Activated naive CD4-positive, alpha-beta T cell treated with anti-CD3 and anti-CD28 coated beads, Interleukin-2, amount 50 U/mL, for 16 hours (primary cell): ENCODE measurements at places on chromosomes 4 and X.

DNA sequence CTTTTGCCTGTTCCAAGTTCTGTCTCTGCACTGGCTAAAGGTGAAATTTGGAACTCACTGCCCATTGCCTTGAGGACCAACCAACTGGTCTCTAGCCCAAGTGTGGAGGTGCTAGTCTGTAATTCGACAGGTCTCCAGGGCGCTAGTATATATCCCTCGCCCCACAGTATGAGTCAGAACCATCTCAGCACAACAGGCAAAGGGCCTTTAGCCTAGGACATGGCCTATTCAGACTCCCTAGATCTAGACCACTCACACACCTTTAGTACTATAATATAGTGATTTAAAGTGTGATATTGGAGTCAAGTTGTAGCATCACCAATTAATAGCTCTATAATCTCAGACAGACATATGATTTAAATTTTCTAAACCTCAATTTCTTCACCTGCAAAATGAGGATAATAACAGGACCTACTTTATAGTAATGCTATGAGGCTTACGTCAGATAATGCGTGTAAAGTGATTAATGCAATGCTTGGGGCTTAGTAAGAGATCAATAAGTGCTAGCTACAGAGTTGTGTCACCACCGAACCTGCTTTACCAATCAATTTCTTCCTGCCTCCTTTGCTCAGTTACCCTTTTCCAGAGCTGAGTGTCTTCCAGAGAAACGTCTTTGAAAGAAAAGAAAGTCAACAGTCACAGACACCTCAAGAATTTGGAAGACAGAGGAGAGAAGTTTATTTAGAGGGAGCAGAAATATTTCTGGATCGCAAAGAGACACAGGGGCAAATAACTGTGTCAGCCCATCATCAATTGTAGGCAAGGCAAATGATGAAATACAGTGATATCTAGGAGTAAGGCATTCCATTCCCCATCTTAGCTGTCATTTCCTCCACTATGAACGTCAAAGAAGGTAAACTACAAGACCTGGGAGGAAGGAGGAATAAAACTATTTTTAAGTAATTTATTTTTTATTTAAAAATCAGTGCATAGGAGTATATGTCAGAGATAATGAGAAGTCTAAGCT lies 2.3 kb downstream of the NOX1 start:
- no peak for DNase-seq

- no peak for DNase-seq
These were observed 130.5 kb downstream of the TENT5D start for GRCh38 chrX:80550722-80551121.

DNA sequence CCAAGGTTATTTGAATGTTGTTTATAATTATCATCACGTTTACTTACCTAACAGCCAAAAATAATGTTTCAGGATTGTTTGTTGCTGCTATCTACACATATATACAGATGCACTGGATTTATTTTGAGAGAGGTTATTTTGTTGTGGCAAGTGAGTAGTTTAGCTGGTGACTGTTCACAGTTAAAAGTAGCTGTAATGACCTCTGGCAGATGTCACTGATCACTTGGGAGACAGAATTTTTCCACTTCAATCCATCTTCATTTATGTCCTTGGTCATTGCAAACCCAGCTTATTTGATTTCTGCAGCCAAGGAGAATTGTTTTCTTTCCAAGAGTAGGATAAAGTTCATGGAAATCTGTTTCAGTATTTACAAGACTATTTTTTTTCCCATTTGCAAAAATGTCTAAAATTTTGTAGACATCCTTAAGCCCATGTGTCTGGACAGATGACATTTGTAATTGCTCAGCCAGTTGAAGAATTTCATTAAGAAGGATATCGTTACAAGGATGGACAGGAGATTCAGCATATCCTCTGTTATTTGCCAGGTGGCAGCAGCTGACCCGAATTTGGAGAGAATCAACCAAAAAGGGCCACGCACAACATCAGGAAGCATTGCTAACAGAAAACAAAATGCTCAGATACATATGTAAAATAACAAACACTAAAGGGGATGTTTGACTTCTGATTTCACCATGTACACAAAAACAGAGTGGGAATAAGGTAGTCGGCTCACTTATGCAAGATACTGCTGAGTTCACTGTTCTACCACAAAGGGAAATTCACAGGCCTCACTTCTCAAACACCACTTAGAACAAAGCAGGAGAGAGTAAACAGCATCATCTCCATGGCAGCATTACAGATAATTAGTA lies 64.5 kb downstream of the GPRIN3 start:
- no peak for DNase-seq

DNA sequence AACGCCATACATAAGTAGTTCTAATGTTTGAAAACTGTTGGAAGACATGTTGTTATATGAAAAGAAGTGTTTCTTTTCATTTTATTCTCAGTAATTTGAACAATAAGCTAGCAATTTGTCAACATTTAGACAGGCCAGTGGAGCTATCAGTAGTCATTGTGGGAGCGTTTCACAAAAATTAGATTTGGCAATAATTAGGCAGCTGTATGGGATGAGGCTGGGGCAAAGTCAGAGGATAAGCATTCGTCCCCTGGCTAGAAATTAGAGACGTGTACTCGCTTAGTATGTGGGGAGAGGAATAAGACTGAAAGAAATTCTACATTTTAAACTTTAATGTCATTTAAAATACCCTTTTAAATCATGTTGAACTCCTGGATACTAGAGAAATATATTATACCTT lies 70.6 kb downstream of the TMEM144 start:
- DNase-seq, result no peak

DNA sequence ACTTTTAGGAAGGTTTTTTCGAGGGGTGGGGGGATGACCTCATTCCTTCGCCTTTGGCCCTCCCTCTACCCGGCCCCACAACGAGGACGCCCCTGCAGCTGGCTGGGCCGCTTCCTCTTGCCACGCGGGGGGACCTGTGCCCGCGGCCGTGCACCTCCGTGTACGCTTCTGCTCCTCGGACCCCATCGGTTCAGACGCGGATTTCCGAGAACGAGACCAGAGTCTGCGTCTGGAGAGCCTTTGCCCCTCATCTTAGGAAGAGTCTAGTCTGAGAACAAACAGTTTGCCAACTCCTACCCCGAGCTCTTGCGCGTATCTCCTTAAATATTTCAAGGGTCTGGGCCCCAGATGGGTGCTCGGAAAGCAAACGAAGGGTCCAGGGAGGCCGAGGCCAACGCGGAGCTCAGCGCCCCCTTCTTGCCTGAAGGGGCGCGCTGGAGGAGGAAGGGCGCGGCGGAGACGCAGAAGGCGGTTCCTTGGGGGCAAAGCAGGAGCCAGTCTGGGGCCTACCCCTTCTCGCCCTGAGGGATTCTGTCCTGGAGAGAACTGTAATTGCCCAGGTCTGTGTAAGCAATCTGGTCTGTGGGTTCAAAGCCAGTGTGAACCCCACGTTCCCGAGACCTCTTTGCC lies 3.9 kb upstream of the SFRP2 start:
- no peak for DNase-seq

DNA sequence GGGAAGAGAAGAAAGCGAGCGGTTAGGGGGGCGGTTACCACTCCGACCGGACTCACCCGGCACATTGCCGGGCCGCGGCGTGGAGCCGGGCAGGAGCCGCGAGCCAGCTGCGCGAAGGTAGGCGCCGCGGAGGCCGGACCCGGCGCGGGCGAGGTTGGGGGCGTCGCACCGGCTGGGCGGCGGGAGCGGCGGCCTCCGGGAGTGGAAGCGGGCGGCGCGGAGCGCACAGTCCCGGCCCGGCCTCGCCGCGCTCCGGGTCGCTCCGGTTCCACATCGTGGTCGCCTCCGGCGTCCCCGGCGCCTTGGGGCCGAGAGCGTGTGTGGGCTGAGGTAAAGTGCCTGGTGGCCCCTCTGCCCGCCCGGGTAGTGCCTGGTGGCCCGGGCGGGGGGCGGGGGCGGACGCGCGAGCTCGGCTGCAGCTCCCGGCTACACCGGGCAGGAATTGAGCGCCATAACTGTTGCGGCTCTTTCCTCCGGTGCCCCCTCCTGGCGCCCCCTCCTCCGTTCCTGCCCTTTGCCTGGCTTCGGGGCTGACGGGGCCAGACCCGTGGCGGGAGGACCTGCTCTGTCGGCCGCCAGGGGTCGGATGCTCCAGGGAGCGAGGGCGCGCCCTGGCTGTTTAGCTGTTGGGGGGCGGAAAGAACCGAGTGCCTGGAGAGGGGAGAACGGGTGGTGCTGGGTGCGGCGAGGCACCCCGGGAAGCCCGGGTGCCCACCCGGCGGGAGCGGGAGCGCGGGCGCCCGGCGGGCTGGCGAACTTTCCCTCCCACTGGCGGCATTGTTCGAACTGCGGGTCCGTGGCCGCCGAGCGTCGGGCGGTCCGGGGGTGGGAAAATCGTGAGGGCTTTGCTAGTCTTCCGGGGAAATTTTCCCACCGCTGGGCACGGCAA lies 626 bp downstream of the JADE3 start:
- DNase-seq, result peak; percentile 29

DNA sequence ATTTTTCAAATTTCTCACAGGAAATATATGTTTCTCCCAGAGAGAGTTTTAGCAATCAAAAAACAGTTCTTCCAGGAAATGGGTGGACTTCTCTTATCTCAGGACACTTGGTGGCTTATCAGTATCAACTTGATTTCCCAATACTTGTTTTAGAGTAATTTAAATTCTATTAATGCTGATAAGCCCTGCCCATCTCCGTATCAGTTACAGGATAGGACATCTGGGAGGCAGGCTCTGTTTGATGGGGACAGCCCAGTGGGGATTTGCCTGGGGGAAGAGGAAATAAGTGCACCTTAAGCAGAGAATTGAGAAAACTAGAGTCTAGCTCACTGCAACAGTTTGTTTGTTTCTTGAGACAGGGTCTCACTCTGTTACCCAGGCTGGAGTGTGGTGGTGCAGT lies 43.2 kb upstream of the PDGFRA start:
- DNase-seq, result no peak

DNA sequence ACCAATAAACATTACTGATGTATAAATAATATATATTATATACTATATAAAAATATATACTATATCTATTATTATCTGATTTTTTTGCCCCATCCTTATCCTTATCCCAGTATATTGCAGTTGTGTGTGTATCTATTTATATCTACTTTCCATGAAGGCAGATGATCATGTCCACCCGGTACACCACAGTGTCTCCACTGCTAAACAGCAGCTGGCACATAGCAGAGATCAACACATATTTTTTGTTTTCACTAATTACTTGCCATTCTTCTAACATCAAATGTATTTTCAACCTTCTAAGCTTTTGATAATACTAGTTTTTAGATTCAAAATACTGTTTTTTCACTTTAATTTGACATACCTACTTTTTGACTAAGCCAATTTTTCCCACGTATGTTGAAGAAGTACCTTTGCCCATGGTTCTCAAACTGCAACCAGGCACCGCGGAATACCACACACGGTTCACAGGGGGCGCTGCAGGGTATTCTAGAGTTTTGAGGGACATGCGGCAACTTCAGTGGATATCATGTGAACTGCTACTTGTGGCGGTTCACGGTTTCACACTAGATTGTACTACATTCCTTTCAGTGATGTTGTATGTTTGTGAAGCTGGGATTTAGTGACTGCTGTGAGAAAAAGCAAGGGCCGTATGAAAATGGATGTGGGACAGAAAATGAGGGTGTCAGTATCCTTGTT lies 182.5 kb upstream of the NPY2R start:
- DNase-seq, result no peak

DNA sequence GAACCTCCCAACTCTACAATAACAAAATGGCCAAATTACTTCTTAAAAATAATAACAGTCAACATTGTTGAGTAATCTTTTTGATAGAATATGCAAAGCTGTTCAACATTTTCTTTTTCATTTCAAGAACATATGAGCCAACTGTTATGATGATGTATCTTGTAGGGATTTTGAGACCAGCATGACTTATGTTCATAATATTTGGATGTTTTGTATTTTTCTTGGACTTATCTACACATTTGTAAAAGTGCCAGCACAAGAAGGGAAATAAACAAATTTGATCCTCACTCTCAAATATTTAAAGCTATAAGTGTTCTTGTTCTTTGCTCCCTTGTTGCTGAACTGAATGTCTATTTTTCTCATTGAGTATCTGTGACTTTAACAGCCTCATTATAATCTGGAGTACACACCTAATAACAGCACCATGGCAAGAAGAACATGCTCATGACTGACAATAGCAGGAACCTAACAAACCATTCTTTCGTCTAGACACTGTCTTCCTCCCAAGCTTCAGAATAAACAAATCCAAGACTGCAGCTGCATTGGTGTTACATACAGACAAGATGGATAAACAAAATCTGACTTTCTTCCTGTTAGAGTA lies 1049.7 kb downstream of the FAT4 start:
- no peak for DNase-seq

DNA sequence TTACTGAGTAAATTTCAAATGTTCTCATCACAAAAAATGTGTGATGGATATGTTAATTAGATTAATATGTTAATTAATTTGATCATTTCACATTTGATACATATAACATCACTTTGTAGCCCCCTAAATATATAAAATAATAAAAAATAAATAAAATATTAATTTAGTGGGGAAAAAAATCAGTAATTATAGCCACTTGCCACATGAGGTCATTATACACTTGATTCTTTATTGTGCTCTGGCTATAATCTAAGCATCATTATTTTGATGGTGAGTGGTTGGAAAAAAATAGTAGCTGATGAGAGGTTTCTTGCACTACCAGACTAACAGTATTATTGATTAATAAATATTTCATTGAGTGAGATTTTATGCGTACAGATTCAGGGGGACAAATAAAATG lies 57.4 kb downstream of the DCK start:
- no peak for DNase-seq

GRCh38 chr4:33052241-33052640 lies 2332.1 kb downstream of the PCDH7 start:
- DNase-seq, result no peak

DNA sequence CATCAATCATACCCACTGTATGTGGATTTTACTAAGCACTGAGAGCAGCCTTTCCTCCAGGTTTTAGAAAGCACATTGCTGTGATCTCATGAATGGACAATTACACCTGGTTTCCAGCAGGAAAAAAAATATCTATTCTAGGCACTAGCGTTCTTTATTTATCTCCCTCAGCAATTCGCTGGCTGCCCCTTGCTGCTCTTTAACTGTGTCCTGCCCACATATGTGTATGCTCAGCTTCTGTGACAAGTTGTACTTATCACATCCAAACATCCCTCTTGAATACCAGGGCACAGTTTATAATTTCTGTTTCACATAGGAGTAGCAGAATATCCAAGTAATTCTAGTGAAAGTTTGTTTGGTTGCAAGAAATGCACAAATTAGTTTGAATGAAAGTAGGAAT lies 146.8 kb downstream of the USP46 start:
- DNase-seq, result no peak

DNA sequence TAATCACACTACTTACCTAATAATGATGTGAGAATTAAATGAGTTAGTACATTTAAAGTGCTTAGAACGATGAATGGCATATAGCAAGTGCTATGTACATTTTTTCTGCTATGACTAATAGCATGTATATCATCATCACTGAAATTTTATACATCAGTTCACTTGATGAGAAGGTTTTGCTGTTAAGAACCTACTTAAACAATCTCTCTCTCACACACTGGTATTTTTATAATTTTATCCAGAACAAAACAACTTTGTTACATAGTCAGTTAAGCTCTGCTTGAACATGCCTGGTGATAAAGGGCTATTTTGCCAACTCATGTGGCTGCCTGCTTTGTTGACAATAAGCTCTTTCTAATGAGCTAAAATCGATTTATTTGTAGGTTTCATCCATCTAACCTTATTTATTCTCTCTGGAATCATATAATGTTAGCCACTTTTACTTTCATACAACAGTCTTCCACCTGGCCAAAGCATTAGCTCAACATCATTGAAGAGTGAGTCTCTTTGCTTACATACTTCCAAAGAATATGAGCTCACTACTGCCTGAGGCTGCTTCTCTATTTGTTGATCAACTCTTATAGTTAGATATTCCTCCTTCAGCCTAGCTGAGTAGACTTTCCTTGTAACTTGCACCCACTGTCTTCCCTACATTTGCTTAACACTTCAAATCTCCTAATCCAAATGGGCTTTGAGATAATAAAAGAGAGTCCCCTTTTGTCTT lies 372.7 kb upstream of the BOD1L1 start:
- no peak for DNase-seq
